ENCODE measurements at places on chromosomes 11 and 22.

DNA sequence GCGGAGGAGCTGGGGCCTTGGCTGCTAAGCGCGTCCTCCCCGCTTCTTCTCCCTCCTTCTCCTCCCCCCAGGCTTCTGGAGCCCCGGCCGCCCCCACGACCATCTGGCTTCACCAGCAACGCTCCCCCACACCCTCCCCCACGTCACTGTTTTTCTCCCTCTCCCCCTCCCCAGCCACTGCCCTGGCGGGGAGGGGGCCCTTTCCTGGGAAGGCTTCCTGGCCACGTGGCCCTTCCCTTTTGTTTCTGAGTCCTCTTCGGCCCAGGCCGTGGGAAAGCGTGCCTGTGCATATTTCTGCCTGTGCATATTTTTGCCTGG is 27.7 kb downstream of the RTN4R start:
- peak; percentile 49 for DNase-seq

GRCh38 chr11:69216647-69217051 is 60.9 kb downstream of the SMIM38 start:
- DNase-seq, result no peak

GRCh38 chr11:48082771-48083170 is 102.4 kb downstream of the PTPRJ start:
- DNase-seq, result no peak

GRCh38 chr22:27175021-27175838 is 517.8 kb downstream of the MIAT start:
- DNase-seq, result no peak

DNA sequence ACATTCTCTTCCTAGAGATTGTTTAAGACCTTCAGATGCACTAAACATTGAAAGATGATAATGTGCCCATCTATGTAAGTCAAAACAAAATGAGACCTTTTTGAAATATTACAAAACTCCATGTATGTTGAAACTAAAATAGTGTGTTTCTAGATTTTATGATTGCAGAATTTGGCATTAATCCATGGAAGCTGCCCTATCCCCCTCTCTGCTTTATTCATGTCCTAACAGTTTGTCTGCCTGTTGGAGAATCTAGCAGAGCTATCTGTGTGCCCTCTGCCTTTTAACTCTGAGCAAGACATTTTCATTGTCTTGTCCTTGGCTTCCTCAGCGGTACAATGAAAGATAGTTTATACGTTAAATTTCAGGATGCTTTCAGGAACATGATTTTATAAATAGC is 105.5 kb downstream of the FAT3 start:
- DNase-seq, result no peak

DNA sequence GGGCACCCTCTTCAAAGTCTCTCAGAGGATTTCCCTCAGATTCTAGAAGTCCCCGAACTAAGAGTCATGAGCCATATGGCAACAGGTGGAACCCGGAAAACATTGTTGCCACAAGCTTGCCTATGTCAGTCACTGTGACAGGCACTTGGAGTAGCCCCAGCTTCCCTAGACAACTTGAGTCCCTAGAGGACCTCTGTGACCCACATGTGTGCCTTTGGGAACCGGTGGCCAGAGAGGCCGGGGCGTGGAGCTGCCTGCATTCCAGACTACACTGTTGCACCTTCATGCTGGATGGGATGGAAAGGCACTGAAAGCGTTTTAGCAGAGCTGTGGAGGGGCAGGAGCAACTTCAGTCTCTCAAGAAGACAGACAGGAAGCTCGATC is 12.1 kb downstream of the SLC37A2 start:
- no peak for DNase-seq

- DNase-seq, result no peak
Observed at GRCh38 chr22:44658311-44658953, 43.6 kb upstream of the PRR5 start.

DNA sequence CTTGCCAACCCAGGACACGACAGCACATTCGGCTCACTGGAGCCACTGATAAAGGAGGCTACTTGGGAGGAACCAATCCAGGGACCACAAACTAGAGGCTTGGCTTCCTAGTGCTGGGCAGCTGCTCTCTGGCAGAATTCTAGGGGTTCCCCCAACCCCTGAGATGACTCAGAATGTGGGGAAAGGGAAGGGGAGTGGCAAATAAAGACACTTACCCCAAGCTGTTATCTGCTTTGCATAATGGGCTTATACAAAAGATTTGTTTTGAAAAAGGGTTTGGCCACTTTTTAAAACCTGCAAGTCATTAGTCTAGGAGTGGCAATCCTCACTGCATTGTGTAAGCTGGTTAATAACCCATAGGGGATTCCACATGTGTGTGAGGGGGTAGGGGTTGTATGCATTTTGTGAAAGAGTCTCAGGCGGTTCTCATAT is 64.1 kb upstream of the LMO1 start:
- DNase-seq, result no peak

DNA sequence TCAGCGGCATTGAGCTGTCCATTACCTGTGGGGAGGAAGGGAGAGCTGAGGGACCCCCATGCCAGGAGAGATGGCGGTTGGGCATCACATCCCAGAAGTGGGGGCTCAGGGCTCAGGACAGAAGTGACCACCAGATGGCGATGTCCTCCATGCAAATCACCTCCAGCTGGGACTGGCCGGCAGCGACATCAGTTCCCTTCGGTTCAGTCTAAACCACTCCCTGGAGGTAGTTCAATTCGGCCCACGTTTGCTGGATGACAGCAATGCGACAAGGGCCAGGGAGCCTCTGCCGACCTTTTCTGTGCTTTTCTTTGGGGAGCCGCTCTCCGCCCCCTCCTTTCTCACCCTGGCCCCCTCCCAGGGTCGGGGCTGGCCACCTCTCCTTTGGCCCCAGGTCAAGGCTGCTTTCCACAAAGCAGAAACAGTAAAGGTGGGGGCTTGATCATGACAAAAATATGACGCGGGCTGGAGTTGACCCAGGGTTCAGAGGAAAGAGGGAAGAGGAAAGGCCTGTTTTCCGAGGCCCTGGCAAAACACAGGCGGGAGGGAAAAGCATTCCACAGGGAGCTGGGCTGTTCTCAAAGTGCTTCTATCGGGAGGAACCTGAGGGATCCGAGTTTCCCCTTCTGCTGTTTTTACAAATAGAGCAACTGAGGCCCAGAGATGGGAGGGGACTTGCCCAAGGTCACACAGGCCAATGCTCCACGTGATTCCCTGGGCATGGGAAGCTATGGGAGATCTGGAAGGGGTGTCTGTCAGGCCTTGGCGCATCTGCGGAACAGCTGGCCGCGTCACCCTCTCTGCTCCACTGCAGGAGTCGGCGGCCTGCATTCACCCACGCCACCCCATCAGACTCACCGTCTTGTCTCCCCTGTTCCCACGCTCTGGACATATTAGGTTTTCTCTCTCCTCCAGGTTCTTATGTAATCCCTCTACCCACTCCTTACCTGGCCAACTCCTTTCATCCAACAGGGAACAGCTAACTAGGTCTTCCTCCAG is 54.7 kb downstream of the FBXO7 start:
- DNase-seq, result peak; percentile 24

- no peak for DNase-seq
Observed at GRCh38 chr22:22788460-22789037, 99.1 kb upstream of the IGLL5 start.

GRCh38 chr11:122205036-122205435 is 89.0 kb upstream of the BLID start:
- DNase-seq, result no peak

DNA sequence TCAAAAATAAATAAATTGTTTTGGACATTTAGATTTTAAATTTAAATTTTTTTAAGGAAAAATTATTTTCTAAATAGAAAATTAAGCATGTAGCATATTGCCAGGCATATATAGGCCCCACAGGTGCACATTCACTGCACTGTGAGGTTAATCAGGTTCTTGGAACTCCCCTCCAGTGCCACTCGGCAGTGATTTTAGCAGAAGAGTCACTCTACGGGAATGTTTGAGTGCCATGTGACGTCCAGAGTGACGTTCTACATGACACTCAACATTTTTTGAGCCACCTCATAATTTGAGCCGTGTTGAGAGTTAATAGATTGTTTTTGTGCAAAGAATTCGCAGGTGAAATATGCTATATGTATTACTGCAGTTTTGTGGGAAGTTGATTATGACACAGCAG is 77.4 kb downstream of the SWAP70 start:
- no peak for DNase-seq

DNA sequence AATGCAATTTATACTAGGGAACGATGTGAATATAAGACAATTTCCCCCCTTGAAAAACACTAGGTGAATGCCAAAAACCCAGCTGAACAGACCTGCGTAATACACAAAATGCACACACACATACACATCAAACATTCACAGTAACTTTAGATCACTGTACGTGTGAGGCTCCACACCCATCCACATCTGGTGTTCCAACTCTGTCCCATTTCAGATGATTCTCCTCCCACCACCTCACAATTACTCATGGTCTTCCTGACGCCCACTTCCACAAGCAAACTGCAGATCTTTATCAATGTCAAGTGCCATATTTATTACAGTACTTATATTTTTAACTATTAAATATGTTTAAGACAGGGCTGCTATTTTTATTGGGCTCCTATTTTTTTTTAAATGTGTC is 57.8 kb upstream of the TENM4 start:
- no peak for DNase-seq

GRCh38 chr22:24455751-24456426 is 28.5 kb downstream of the ADORA2A start:
- no peak for DNase-seq

Data from NCI-H1694 treated with DMSO at 0.1 percent for 48 hours (cell line).